ENCODE measurements at places on chromosomes 5 and 9.

DNA sequence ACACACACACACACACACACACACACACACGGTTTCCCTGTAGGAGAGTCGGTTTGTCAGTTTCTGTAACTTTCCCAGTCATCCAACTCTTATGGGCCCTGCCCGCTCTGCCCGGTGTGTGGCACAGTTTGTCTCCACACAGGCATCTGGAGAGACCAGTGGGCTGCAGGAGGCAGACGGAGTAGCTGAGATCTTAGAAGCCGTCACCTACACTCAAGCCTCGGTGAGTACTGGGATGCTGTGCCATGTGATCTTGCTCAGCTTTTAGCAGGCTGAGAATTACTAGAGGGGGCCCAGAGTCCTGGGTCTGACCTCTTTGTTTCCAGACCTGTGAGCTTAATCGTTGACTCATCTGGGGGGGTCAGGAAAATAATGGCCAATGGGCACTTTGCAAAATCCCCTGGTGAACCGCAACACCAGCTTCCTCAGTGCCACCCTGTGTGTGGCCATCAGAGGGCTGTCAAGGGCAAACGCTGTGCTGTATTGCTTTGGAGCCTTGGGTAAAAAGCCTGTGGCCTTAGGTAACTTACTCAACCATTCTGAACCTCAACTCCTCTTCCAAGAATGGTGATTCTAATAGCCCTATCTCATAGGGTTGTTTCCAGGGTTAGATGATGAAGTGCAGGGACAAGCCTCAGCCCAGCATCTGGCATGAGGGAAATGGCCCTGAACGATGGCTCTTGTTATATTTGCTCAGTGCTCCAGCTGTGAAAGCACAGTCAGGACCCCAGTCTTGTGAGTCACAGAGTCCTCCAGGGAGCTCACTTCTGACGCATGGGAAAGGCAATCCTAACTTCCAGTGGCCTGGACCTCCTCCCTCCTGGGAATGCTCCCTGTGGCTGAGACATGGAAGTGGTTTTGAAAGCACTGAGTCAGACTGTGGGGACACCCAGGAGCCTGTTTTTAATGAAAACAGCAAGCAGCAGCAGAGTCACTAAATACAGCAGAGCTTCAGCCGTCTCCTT is 45.6 kb downstream of the COL15A1 start:
- no peak for DNase-seq

GRCh38 chr9:113976915-113977314 is 100.8 kb downstream of the ZNF618 start:
- no peak for DNase-seq

- no peak for DNase-seq
Observed at GRCh38 chr5:2128686-2129355, 246.1 kb upstream of the IRX4 start.

- DNase-seq = no peak
Observed at GRCh38 chr9:14403081-14403480, 89.1 kb upstream of the NFIB start.

GRCh38 chr9:124780060-124780756 is 3.3 kb downstream of the OLFML2A start:
- DNase-seq = no peak

DNA sequence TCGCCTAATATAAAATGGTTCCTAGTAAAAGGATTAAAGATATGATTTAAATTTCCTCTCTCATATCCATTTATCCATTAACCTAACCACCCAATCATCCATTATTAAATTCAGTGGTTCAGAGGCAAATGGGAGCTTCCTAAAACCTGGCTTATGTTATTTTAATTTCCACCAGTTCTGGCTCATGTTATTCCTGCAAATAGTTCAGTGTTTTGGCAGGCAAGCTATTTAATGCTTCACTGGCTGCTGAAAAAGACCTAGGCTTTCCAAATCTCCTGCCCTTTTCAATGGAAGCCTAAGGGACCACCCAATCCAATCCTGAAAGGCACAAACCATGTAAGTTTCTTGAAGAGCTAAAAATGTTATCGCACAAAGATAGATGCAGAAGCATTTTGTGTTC is 52.3 kb downstream of the POC5 start:
- DNase-seq = no peak

GRCh38 chr5:122097391-122097790 is 19.3 kb upstream of the LOX start:
- no peak for DNase-seq

DNA sequence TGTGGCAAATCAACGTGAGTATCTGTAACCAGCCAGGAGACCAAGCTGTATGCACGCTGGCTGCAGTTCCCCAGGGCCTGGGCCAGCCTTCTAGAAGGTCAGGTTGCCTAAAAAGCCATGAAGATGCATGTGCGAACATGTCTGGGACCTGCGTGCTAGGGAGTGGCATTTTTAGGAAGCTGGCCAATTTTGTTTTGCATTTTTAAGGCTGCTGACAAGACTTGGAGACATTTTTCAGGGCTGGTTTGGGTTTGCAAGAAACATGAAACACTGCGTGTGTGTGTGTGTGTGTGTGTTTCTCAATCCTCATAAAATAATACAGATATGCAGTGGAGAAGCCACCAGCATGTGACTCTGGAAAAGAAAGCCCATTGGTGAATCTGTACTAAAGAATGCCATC is 5.1 kb downstream of the TGFBI start:
- DNase-seq = no peak

- DNase-seq = no peak
Observed at GRCh38 chr9:121296213-121297127, 28.5 kb downstream of the GSN start.

DNA sequence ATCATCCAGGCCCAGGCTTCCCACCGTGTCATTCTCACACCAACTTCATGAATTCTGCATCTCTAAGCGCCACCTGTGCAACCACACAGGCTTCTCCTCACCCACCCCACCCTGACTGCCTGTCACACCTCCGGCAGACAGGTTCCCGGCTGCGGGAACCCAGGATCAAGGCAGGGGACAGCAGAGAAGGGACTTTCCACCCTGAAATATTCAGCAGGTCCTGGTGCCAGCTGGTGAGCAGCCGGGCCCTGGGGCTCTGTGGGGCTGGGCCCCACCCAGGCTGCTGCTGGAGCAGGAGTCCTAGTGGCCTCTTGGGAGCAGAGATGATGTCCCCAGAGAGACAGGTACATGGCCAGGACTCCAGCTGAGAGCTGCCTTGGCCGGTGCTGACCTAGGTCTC is 12.7 kb downstream of the ANXA6 start:
- no peak for DNase-seq

- DNase-seq = no peak
Observed at GRCh38 chr5:139190125-139190524, 8.0 kb downstream of the SIL1 start.

DNA sequence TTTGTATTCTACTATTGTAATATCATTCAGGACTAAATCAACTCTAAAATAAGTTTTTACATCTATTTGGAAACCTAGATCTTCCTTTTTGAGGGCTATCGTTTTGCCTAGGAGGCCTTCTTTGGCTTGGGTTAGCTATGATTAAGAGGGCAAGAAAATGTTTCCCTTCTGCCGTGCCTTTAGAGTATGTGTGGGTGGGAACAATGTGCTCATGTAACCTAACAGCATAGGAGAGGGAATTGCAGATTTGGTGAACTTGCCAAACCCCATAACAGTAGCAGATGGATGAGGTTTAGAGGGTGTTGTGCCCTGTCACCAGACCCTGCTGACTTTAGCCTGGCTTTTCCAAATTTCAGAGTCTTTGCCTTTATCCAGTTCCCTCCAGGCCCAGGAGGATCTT is 339.0 kb downstream of the ADGRV1 start:
- DNase-seq = no peak

GRCh38 chr9:13967438-13967837 is 346.5 kb downstream of the NFIB start:
- DNase-seq = no peak

DNA sequence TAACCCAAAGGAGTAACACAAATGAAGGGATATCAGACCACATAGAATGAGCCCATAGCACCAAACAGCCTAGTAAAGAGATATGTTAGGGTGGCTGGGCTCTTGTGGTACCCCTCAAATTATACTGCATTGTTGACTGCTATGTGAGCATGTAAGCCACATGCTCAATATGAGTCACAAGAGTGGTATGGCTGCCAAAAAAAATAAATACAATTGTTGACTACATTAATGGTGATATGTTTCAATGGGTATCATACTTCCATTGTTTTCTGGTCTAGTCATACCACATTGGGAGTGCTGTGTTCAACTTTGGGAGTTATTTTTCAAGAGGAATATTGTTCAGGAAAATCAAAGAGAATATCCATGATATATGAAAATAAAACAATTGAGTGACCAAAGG is 162.4 kb upstream of the PIK3R1 start:
- no peak for DNase-seq

DNA sequence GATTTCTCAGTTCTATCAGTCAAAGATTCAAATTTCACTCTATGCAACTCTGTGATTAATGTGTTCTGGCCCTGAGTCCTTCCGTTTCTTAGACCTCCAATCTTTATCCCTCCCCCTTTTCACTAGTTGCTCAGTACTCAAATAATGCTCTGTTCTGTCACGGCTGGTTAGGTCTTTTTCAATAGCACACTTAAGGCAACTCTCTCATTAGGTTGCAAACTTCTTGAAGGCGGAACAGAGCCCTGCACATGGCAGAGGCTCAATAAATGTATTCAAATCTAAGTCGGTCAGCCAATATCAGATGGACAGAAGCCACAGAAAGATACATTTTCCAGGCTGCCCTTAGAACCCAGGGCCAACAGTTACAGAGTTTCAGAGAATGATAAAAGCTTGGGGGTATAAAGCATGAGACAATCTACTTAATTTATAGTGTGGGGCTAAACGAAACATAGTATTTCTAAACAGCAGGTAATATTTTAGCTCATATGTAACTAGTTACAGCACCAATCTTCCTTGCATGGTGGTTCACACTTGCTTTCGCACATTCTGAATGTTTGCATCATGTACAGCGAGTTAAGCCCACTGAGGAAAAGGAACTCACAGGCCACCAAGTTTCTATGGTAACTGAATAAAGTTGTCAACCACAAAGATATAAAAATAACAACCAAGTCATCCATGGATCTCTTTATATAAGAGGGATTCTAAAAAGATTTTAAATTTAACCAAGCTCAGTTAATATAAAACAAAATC is 67.1 kb upstream of the GOLPH3 start:
- DNase-seq = no peak

DNA sequence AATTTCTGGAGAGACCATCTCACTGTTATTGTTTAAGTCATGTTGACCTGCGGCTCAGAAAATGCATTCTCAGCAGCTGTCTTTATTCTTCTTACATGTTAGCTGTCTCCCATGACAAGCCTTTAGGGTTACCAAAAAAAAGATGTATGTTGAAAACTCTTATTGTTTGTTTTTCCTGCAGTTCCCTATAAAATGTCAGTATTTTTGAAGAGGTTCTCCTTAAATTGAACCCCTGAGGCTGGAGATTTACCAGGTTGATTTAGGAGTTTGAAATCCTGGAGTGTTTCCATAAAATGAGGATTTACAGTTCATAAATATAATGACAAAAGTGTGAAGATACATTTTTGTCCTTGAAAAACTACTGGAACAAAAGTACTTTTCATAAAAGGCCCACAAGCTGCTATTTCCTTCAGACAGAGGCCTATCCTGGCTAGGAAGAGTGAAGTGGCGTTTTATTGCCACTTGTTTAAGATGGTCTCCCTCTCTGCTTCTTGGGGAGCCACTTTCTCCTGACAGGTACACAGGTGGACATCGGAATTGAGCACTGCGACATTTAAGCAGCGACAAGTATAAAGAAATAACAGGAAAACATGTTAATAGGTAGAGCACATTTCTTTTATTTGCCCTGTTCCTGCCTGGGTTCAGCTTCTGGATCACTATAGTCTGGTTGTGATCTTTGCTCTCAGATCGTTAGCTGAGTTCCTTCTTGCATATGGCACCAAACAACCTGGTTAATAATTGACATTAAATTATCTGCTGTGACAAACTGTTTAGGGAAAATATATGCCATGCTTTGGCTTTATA is 344.8 kb upstream of the RPS23 start:
- DNase-seq = no peak

- no peak for DNase-seq
Observed at GRCh38 chr9:125748446-125749099, 1.4 kb downstream of the PBX3 start.

DNA sequence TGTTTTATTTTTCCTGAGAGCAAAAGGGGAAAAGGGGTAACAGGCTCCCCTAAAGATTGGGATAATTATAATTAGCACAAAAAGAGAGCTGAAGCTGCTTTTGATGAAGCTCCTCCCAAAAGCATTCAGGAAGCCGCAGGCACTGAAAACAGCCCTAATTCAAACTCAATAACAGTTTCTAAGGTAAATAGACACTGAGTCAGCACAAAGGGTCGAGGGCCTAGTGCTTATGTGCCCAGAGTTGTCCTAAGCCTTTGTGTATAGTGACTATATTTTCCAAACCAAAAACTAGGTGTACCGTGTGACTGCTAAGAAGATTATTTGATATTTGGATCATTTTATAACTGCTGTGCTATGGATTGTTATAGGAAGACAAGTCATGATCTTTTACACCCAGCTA is 67.7 kb downstream of the HMHB1 start:
- no peak for DNase-seq

DNA sequence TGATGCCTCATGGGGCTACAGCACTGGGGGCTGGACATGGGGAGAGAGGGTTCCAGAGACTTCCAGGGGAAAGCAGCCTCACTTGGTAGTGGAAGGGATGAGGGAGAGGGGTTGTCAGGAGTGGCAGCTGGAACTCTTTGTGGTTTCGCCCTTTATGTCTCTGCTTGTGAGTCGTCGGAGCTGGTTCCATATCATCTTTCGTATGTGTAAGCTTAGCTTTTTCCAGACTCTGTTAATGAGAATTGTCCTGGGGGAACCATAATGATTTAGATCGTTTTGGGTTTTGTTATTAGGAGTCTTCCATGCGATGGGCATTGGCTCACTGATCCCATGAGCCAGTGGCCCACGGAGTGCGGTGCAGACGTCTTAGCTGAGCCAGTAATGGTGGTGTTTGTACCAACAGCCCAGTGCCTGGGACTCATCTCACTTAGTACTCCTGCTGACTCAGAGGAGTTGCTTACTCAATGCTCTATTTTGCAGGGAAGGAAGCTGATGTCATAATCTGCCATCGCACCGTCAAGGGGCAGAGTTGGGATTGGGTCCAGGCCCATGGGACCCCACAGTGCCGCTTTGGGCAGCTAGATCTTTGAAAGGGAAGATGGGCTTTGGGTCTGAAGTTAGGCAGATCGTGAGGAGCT is 48.5 kb downstream of the NEK6 start:
- no peak for DNase-seq

DNA sequence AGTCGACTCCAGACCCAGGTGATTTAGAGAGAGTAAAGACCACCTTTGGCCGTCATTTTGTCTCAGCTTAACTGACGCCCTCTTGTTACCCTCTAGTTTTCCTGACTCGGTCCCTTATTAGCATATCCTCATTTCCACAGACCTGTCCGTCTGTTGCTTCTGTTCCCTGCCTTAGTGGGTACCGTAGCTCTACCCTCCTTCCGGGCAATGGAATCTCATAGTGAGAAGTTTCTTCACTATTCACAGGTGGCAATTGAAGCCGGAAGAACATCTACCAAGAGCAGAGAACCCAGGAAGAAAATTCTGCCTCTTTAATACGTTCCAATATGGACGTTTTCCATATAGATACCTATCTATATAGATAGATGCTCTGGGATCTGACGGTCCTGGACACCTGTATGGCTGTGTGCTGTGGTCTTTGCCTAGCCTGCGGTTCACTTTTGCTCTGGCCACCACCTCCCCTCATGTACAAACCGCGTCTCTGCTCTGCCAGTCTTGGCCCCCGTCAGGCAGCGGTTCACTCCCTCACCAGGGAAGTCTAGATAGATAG is 652 bp upstream of the TMEM161B start:
- no peak for DNase-seq

Data from stimulated activated CD4-positive, alpha-beta T cell treated with anti-CD3 and anti-CD28 coated beads, Interleukin-4, amount 100 ng/mL, for 24 hours (primary cell).